H1 (cell line): ENCODE measurements at places on chromosomes 16 and 17. TPM values are rescaled to one million over a fixed set of nuclear protein-coding genes. Genes with fewer than 3 reads are reported as not detected.

Gene TMC5
- total RNA-seq, result 1.8 and 3.9 TPM in 2 replicates

Gene PER1
- total RNA-seq, result 38.0 and 39.9 TPM in 2 replicates

Gene MYLK3
- 0.23 and 0.35 TPM in 2 replicates for total RNA-seq

Gene SHISA6
- 2.7 and 2.9 TPM in 2 replicates for total RNA-seq

- peaks cover 2% of the 10 kb centered on the region for H3K4me1 ChIP-seq
- H3K4me3 ChIP-seq, result no peak overlapping the region
- H3K36me3 ChIP-seq, result no peaks in the 10 kb centered on the region
- peak; percentile 39 for DNase-seq
- no peak overlapping the region for H3K27ac ChIP-seq
Measured at GRCh38 chr16:5025171-5025632, 8.5 kb downstream of the NAGPA start.

DNA sequence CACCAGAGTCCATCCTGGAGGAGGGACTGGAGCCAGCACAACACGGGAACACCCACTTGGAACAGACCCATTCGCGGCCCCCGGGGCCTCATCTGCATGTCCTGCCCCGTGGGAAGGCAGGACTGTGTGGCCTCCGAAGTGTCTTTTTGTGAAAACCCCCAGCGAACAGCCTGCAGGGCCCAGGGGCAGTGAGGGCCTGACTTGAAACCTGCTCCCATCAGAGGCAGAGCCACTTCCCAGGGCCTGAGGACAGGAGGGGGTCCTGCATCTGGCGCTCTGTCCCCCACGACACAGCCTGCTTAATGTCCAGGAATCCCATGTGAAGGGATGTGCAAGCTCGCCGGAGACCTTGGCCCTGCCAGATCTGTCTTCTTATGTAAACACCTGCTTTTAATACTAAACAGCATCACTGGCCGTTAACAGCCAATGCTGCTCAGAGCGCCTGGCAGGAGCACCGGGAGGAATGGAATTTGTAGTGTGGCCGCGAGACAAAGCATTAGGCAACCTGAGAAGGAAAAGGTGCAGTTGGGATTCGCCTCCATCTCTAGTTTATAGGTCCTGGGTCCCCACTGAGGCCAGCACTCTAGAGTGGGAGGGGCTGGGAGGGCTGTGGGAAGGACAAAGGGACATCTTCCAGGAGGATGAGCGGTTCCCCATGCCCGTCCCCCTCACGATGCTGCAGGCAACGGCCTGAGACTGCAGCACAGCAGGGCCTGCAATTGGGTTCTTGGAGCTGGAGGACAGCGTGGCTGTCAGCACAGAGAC is 9.6 kb upstream of the EVPL start:
- H3K36me3 ChIP-seq, result peaks cover 15% of the 10 kb centered on the region
- 0 out of 2 replicates have a peak overlapping the region, but pooled peaks have one; percentile 13 for H3K27ac ChIP-seq
- no peaks in the 10 kb centered on the region for H3K27me3 ChIP-seq
- H3K4me3 ChIP-seq, result no peak overlapping the region

GRCh38 chr16:19507867-19508266 is 14.0 kb downstream of the GDE1 start:
- H3K27me3 ChIP-seq, result no peaks in the 10 kb centered on the region
- H3K27ac ChIP-seq, result no peak overlapping the region
- H3K4me3 ChIP-seq, result no peak overlapping the region
- peaks cover 2% of the 10 kb centered on the region; the same call in 1 of the 2 replicates for H3K36me3 ChIP-seq

GRCh38 chr16:56988948-56989945 is at the start of gene NLRC5:
NLRC5 (plus strand) TSS chr16:56989557; CDS start chr16:57020713, 31,156 bp downstream.
- H3K4me1 ChIP-seq, result peaks cover 2% of the 10 kb centered on the region; the same call in 1 of the 2 replicates
- H3K27ac ChIP-seq, result no peak within 1 kb of the TSS
- H3K27me3 ChIP-seq, result no peaks in the 10 kb centered on the region
- DNase-seq, result peak; percentile 76
- no peaks in the 10 kb centered on the region for H3K36me3 ChIP-seq

DNA sequence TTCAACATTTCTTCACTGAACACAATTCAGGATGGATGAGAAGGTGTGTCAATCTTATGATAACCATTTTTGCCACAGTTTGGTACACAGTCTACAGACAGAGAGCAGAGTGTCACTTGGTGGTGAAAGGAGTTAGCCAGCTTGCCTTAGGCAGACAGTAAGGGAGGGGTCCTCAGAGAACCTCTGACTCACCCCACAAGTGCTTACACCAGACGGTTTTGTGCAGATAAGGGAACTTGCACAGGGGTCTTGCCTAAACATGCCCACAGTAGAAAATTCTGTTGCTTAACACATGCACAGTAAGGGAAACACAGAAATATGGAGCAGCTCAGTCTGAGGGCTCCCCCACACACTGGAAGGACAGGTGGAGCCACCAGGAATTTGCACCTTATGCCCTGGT is 204.5 kb upstream of the CDH8 start:
- H3K36me3 ChIP-seq, result no peaks in the 10 kb centered on the region
- no peak for DNase-seq
- peaks cover 10% of the 10 kb centered on the region for H3K4me1 ChIP-seq
- no peak overlapping the region for H3K27ac ChIP-seq
- no peak overlapping the region for H3K4me3 ChIP-seq
- no peaks in the 10 kb centered on the region for H3K27me3 ChIP-seq

- no peaks in the 10 kb centered on the region for H3K36me3 ChIP-seq
- peaks cover 10% of the 10 kb centered on the region for H3K4me1 ChIP-seq
- no peaks in the 10 kb centered on the region for H3K27me3 ChIP-seq
Measured at GRCh38 chr17:66713533-66714042, 121.3 kb upstream of the CACNG5 start.

GRCh38 chr16:58999762-59000161 is 265.6 kb upstream of the GOT2 start:
- H3K4me3 ChIP-seq, result no peak overlapping the region
- no peak for DNase-seq
- H3K27ac ChIP-seq, result no peak overlapping the region
- no peaks in the 10 kb centered on the region for H3K4me1 ChIP-seq
